ENCODE measurements at places on chromosomes 6 and 20.

DNA sequence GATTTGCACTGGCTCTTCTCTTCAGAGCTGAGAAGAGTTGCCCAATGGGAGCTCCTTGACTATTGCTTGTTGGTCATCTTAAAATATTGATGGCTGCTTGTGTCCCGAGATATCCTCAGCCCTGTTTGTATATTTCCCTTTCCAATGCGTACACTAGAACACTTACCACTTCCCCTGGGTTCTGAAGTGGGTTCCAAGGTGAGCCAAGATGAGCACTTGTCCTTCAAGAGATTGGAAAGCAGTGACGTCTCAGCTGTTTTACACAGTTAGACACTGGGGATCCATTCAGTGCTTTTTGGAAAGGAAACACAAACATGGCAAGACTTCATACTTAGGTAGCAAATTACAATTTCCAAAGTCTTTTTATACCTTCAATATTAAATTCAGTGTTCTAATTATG lies 716.4 kb upstream of the CITED2 start:
- no peak for DNase-seq

GRCh38 chr20:9131841-9132240 lies 63.0 kb downstream of the PLCB4 start:
- DNase-seq = no peak

GRCh38 chr20:4578375-4578774 lies 143.3 kb upstream of the PRND start:
- no peak for DNase-seq

DNA sequence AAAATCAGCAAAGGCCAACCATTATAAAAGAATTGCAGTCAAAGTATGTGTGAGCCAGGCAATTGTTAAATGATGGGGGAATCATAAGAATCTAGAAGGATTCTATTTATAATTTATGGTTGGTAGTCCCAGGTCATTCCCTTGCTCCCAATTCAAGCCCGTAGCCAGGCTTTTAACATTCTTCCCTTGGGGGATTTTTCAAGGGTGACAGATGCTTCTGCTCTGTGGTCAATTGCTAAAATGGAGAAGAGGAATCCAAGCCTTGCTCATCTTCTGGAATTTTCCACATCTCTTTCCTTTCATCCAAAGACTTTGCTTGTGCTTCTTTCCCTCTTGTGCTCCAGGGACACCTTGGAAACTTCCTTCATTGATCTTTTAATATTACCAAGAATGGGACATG lies 18.0 kb upstream of the BCAS1 start:
- DNase-seq = no peak

- DNase-seq = no peak
These were observed 750.0 kb downstream of the TBC1D32 start for GRCh38 chr6:120584111-120584760.

Data from activated CD4-positive, CD25-positive, alpha-beta regulatory T cell (primary cell).